ENCODE measurements at places on chromosomes 12 and 14. TPM values are rescaled to one million over a fixed set of nuclear protein-coding genes. Genes with fewer than 3 reads are reported as not detected.

- DNase-seq: no peak
Observed at GRCh38 chr12:107284692-107285091, 191.3 kb upstream of the CRY1 start.

DNA sequence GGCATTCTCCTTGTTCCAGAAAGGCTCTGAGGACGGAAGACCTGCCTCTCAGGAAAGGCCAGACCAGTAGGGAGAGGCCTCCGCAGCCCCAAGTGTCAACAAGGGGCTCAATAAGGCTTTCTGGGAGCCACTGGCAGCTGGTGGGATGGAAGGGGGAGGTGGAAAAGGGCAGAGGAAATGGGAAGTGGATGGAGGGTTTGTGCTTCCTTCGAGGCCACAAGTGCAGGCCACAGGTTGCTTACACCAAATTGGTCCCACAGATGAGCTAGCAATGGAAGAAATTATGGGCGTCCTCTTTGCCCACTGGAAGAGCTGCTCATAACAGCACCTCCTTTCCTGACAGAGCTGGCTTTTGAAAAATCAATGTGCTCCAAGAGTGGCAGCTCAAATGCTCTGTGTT lies 28.2 kb downstream of the P2RX4 start:
- no peak for DNase-seq

DNA sequence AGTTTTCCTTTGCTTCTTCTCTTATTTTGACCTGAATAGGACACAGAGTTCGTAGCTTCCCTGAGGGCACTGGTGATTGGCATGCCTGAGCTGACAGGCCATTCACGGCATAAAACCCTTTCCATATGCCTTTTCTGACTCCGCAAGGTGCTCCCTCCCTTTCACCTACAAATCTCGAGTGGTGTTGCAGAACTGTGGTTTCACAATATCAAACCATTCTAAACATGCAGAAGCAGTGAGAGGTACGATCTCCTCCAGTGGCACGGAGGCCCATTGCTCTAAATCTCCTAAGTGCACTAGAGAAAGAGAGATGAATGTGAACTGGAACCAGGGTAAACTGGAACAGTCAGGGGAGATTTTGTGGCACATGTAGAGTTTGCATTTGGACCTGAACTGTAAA lies 23.9 kb downstream of the CLSTN3 start:
- DNase-seq: no peak

- DNase-seq: no peak
Observed at GRCh38 chr14:90599339-90599738, 202.5 kb downstream of the CALM1 start.

The RASSF9 gene
- 2.0 TPM for total RNA-seq

DNA sequence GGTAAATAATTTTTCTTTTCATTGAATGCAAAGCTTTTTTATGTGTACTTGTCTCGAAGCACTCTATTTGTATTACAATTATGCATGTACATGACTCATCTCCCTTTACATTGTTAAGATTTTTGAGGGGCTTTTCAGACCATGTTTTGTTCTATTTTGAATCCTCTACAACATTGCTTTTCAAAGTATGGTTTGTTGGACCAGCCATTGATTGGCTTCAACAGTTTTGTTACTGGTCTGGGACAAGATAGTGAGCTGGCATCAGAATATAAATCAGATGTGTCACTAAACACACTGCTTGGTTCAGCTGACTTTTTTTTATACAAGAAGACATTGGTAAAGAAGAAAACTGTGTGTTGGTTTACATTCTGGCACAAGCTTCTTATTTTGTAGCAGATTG lies 122.3 kb downstream of the MON2 start:
- no peak for DNase-seq

The TTC5 gene
- 26.6 TPM for total RNA-seq

GRCh38 chr12:95474660-95474958 lies 657 bp downstream of the METAP2 start:
- no peak for DNase-seq

GRCh38 chr12:8038659-8039114 lies 6.2 kb downstream of the FOXJ2 start:
- DNase-seq: peak; percentile 78

Data from ureter (tissue), 1 donor.